ENCODE measurements at places on chromosomes 2 and 18.

DNA sequence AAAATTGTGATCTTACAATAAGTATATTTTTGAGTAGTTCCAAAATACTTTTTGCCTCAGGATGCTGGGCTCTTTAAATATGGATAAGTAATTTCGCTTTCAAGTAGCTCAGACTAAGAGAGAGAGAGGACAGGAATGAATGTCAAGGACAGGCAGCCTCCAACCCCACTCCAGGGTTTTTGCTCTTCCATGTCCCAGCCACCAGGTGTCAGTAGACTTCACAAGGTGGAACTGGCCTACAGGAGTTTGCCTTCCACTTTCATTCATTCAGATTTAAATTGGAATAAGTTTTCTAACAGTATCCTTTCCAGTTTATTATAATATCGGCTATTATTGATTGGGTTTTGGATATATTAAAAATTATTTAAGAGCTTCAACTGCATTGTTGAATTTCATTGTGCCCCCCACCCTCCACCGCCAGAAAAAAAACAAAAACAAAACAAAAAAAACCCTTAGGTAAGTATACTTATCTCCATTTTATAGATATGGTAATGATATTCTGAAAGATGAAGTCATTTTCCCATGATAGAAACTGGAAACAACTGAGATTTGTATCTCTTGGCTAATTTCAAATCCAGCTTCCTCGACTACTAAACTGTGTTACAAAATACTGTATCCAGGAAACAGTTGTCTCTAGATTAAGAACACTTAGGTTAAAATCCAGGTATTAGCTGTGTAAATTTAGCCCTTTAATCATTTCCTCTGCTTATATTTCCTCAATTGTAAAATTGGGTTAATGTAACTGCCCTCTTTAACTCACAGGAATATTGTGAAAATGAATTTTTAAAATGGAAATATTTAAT lies 793.1 kb downstream of the ERBB4 start:
- H3K4me1 ChIP-seq: no peaks in the 10 kb centered on the region
- H3K4me3 ChIP-seq: no peak overlapping the region
- no peak overlapping the region for H3K27ac ChIP-seq
- H3K27me3 ChIP-seq: no peaks in the 10 kb centered on the region
- no peak for DNase-seq

DNA sequence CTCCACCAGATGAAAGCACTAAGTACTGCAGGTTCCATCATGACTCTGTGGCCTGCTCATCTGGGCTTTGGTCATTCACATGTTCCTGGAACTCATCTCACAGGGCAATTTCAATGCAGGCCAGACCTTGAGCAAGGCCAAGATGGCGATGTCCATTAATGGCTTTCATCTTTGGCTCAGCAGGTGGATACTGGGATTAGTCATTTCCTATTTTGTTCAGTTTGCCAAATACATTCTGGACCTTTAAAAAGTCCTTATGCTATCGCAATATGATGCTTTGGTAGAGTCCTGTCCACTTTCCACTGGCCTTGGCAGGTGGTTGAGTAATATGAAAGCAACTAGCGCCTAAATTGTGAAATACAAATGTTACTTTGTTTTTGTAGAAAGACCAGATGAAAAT lies 170.1 kb upstream of the REV1 start:
- H3K4me1 ChIP-seq: peaks cover 13% of the 10 kb centered on the region
- H3K4me3 ChIP-seq: no peak overlapping the region
- H3K27me3 ChIP-seq: no peaks in the 10 kb centered on the region
- no peak overlapping the region for H3K27ac ChIP-seq

DNA sequence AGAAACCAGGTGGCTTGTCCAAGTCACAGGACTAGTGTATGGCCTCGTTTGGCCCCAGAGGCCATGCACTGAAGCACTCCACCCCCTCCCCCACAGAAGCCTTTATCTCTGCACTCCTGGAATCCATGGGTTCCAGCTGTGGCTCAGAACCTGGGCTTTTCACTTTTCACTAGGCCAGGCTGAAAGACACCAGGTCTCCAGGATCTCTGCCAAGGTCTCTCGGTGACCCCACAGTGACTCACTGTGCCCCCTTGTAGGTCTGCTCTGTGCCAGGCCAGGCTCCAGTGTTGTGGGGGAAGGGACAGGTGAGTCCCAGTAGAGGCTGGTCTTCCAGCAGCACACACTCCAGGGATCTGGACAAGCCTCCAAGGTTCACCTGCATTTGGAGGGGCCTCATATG lies 31.0 kb upstream of the GLI2 start:
- no peaks in the 10 kb centered on the region for H3K27me3 ChIP-seq
- H3K4me1 ChIP-seq: no peaks in the 10 kb centered on the region
- DNase-seq: no peak
- no peak overlapping the region for H3K4me3 ChIP-seq
- H3K27ac ChIP-seq: no peak overlapping the region

DNA sequence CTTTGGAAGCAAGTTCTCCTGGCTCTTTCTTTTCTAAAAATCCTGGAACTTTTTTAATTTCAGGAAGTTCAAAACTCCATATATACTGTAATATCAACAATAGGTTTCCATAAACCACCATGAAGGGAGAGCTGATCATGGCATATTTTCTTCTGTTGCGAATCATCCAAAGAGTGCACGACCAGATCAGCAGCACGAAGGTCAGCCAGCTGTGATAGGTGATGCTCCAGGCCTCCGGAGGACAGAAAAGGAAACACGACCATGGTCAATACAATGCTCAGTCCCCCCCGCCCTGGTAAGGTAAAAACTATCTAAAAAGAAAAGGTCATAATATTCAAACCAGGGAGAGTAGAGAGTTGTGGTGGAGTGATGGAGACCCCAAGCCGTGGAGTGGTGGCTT lies 268.9 kb downstream of the NAPG start:
- H3K4me3 ChIP-seq: no peak overlapping the region
- no peaks in the 10 kb centered on the region for H3K4me1 ChIP-seq
- DNase-seq: no peak

DNA sequence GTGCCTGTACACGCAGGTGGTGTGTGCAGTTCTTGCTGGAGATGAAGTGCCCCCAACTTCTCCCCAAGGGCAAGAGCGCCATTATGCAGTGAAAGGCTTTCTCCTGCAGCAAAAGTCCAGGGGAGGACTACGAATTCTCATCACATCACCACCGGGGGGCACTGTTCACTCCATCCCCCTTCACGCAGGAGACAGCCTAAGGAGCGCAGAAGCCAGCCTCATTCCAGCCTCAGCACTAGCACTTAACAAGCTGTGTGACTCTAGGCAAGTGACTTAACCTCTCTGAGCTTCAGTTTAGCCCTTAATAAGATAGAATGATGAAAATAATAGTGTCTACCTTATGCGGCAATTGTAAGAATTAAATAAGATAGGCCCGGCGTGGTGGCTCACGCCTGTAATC lies 32.3 kb downstream of the DNMT3A start:
- H3K4me1 ChIP-seq: peaks cover 13% of the 10 kb centered on the region
- H3K27me3 ChIP-seq: no peaks in the 10 kb centered on the region
- H3K36me3 ChIP-seq: no peaks in the 10 kb centered on the region
- DNase-seq: no peak

GRCh38 chr2:216829533-216829932 lies 30.3 kb downstream of the TNP1 start:
- H3K4me1 ChIP-seq: no peaks in the 10 kb centered on the region
- no peaks in the 10 kb centered on the region for H3K27me3 ChIP-seq
- peak; percentile 81 for DNase-seq
- no peak overlapping the region for H3K4me3 ChIP-seq

DNA sequence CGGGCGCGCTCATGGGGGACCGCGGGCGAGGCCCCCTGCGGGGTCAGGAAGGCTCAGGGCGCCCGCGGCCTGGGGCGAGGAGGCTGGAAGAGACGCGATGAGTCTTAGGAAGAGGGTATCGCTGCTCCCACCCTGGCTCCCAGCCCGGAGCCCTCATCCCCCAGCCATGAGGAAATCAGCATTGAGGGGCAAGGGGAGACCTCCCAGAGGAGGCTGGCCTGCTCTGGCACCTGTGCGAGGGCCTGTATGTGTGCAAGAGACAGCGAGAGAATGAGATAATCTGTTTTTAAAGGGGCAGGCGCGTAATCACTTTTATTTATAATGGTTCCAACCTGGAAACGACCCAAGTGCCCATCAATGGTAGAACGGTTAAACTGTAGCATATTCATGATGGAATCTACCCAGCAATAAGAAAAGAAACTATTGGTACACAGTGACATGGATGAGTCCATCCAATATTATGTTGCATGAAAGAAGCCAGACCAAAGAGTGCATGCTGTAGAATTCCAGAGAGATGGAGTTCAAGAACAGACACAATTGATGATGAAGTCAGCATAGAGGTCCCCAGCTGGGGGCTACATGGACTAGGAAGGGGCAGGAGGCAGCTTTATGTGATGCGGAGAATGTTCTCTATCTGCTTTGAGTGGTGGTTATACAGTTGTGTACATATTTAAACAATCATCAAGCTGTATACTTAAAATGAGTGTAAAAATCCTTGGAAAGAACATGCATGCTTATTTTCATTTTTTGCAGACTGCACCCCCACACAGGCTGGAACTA lies 14.4 kb downstream of the FBXO41 start:
- no peaks in the 10 kb centered on the region for H3K36me3 ChIP-seq
- H3K27ac ChIP-seq: no peak overlapping the region
- H3K27me3 ChIP-seq: no peaks in the 10 kb centered on the region
- H3K4me3 ChIP-seq: no peak overlapping the region

- no peak overlapping the region for H3K27ac ChIP-seq
- no peaks in the 10 kb centered on the region for H3K36me3 ChIP-seq
- DNase-seq: no peak
- H3K4me1 ChIP-seq: no peaks in the 10 kb centered on the region
Measured at GRCh38 chr2:84849271-84849952, 31.5 kb downstream of the TRABD2A start.

GRCh38 chr2:100425573-100426383 lies 8.3 kb upstream of the CHST10 start:
- no peak overlapping the region for H3K4me3 ChIP-seq
- H3K27me3 ChIP-seq: no peaks in the 10 kb centered on the region
- H3K4me1 ChIP-seq: no peaks in the 10 kb centered on the region
- no peak overlapping the region for H3K27ac ChIP-seq
- DNase-seq: no peak

GRCh38 chr18:43283299-43283698 lies 6.0 kb upstream of the SYT4 start:
- DNase-seq: no peak
- no peak overlapping the region for H3K4me3 ChIP-seq
- H3K27me3 ChIP-seq: no peaks in the 10 kb centered on the region
- no peaks in the 10 kb centered on the region for H3K36me3 ChIP-seq
- no peaks in the 10 kb centered on the region for H3K4me1 ChIP-seq

DNA sequence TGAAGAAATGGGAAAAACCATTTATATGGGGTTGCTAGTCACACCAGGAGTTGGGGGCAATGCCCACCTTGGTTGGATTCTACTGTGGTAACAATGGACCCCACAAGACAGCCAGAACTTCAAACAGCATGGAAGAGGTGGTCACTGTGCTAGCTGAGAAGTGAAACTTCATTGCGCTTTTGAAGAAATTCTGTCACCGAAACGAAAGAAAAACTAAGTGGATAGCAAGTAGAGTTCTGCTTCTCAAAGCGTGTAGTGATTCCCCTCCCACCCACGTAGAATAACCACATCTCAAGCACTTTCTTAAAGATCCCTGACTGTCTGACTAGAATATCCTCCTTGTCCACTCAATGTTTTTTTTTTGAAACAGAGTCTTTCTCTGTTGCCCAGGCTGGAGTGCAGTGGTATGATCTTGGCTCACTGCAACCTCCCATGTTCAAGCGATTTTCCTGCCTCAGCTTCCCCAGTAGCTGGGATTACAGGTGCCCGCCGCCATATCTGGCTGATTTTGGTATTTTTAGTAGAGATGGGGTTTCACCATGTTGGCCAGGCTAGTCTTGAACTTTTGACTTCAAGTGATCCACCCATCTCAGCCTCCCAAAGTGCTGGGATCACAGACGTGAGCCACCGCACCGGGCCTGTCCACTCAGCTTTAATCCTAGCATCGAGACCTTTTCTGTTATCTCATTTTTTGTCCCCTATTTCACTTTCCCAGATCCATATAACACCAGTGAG lies 30.1 kb upstream of the CCL20 start:
- no peaks in the 10 kb centered on the region for H3K4me1 ChIP-seq
- no peak overlapping the region for H3K27ac ChIP-seq
- H3K27me3 ChIP-seq: no peaks in the 10 kb centered on the region
- no peaks in the 10 kb centered on the region for H3K36me3 ChIP-seq

DNA sequence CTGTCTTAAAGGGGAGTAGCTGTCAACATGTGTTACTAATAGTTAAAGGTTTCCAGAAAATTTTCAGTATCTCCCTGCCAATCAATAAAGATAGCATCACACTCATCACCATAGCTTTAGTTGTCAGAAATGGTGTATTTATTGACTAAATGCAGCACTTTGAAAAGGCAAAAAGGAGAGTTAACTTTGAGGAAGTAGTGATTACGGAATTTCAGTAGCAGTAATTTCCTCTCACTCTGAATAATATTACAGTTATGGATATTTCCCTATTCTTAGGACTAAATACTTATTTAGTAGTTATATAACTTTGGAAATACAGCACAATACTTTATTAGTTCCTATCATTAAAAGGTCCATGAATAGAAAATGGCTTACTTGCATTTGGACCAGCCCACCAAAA lies 250.5 kb downstream of the CAMKMT start:
- no peaks in the 10 kb centered on the region for H3K36me3 ChIP-seq
- no peak for DNase-seq
- H3K4me3 ChIP-seq: no peak overlapping the region
- H3K27ac ChIP-seq: no peak overlapping the region
- no peaks in the 10 kb centered on the region for H3K4me1 ChIP-seq

- no peaks in the 10 kb centered on the region for H3K27me3 ChIP-seq
- no peak for DNase-seq
- H3K36me3 ChIP-seq: no peaks in the 10 kb centered on the region
- H3K4me1 ChIP-seq: no peaks in the 10 kb centered on the region
- no peak overlapping the region for H3K27ac ChIP-seq
- no peak overlapping the region for H3K4me3 ChIP-seq
Measured at GRCh38 chr2:180478883-180479282, 471.8 kb upstream of the CWC22 start.

DNA sequence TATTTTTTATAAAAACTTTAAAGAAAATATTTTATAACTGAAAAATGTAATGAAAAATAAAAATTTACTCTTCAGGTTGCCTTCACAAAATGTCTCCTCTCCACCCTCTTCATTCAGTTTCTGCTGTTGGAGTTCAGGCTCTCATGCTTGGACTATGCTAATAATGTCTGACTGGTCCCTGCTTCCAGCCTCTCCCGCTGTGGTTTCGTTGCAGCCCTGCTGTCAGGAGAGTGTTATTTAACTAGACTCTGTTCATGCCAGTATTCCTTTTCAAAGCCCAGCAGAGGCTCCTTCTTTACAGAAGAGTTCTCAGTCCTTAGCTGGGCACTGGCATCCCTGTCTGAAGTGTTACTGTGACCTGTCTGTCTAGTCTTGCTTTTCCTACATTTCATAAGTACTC lies 40.4 kb downstream of the CLIP4 start:
- no peak for DNase-seq
- H3K27ac ChIP-seq: no peak overlapping the region
- no peaks in the 10 kb centered on the region for H3K4me1 ChIP-seq
- no peaks in the 10 kb centered on the region for H3K36me3 ChIP-seq
- H3K4me3 ChIP-seq: no peak overlapping the region

Data from uterus (tissue), 4 donors.